NCI-H345 (cell line): ENCODE measurements at places on chromosomes 11 and 22.

DNA sequence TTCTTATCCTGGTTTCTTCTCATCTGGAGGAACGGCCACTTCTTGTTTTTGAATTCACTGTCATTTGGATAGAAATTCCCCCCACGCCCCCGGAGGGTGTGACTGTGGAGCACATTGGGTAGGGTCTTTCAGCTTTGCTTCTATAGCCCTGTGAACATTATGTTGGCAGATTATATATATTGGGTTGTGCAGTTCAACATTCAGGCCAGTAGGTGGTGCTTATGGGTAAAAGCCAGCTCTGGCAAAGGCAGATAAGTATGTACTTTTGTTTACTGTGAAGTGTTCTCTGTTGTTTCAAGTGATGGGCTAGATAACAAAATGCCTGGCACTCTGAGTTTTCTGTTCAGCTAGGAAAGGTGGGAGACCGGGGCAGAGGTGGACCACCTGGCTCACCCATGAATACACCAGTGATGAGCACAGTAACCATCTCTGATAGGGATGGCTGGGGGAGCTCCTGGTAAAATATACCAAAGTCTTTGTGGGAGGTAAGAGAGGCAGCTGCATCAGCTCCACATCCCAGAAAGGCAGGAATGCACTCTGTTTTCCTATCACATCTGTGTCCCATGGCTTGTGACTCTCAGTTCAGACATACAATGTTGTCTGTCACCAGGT is 1348.2 kb upstream of the RAG2 start:
- no peak for DNase-seq

DNA sequence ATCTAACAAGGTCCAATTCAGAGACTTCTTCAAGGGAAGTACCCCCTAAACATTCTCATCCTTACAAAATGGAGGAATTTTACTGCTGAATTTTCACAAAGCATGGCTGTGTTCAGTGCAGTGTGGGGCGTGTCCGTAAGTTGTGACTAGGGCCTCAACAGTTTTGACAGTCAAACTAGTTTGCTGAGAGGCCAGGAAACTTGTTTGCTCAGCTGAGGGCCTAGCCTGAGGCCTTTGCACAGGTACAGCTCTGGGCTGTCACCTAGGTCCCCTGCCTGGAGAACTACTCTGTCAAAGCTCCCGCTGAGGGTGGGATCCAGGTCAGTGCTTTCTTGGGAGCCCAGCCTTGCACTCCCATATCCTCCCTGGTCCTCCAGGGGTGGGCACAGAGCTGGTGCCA is 27.9 kb downstream of the TCP11L1 start:
- DNase-seq: no peak

GRCh38 chr11:126662035-126662790 is 306.7 kb downstream of the ST3GAL4 start:
- DNase-seq: no peak

DNA sequence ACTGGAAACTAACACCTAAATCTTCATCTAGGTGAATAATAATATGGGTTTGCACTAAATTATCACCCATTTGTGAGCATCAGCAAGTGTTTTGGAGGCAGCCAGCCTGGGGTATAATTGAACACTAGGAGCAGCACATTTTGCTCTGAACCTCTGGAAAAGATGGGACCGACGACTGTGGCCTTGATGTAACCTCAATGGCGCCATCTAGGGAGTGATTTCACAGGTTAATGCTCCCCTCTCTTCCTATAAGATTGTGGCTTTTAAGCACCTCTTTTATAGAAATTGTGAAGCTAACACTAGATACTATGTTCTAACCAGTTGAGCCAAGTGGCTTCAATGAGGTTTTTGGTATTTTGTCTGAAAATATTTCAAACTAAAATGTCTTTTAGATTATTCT is 203.7 kb downstream of the NELL1 start:
- peak; percentile 81 for DNase-seq

- DNase-seq: no peak
Observed at GRCh38 chr22:41181349-41182241, 23.5 kb upstream of the L3MBTL2 start.
